NCI-H1092 (cell line): ENCODE measurements at places on chromosomes 2 and 18.
A peak's percentile ranks its signal among the peaks of the same experiment; 100 is the strongest.

GRCh38 chr2:106184857-106185256 lies 9.2 kb downstream of the UXS1 start:
- no peak for DNase-seq

DNA sequence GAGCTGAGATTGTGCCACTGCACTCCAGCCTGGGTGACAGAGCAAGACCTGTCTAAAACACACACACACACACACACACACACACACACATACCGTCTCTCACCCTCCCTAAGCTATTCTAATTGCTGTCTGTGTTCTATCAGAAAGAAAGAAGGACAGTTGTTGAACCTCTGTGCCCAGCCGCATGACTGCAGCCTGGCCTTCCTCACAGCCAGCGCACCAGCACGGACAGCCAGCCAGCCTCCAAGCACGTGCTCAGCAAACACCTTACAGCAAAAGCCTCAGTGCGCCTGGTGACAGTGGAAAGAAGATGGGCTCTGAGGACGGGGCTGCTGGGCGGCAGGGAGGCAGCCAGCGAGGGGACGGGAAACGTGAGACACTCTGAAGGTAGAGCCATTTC lies 58.0 kb downstream of the ZNF516 start:
- no peak for DNase-seq

- no peak for DNase-seq
These were observed 37.7 kb upstream of the MAT2A start for GRCh38 chr2:85501248-85501647.

- DNase-seq = no peak
These were observed 130.6 kb downstream of the ATP9B start for GRCh38 chr18:79199691-79200374.

GRCh38 chr2:127579231-127579630 lies 43.7 kb downstream of the MYO7B start:
- DNase-seq = no peak

- no peak for DNase-seq
These were observed 91.3 kb downstream of the ACVR1 start for GRCh38 chr2:157784823-157785175.

DNA sequence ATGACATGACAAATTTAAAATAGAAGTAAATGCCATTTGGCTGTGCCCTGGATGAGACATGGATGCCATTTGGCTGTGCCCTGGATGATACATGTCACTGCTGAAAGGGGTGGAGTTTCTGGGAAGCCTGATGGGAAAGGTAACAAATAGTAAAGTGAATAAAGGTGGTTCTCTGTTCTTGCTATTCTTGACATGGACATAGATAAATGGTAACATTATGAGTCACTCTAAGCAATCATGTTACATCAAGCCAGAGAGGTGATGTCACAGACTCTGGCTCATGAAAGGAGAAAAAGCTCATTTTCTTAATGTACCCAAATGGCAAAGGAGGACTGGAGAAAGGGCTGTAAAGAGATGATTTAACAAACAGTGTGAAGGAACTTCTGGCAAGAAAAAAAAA lies 86.4 kb downstream of the EML6 start:
- DNase-seq = no peak

DNA sequence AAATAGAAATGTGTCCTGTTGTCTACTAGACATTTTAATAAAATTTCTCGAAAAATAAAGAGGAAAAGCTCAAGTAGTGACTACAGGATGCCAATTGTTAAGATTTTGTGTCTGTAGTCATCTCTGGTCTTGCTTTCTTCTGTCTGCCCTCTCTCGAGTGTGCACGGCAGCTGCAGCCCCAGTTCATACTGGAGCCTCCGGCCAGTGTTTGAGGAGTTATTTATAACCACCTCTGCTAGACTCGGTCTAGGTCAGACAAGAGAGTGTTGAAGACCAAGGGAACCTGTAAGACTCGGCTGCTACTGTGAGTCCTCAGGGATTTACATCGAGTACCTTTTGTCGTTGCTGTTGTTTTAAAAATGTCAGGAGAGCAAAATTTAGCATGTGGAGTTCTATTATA lies 810.1 kb upstream of the POU3F3 start:
- DNase-seq = peak; percentile 5

DNA sequence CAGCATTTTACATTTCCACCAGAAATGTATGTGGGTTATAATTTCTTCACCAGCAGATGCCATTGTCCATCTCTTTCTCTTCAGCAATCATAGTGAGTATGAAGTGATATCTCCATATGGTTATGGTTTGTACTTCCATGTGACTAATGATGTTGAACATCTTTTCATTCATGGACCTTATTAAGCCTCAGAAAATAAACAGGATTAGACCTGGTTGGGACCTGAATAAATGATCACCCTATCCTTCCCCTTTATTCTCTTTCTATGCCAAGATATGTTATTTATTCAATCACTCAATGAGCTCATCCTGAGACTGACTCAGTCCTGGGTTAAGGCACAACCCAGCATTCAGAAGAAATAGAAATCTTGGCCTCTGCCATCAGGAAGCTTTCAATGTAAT lies 86.6 kb downstream of the ANTXR1 start:
- DNase-seq = no peak

DNA sequence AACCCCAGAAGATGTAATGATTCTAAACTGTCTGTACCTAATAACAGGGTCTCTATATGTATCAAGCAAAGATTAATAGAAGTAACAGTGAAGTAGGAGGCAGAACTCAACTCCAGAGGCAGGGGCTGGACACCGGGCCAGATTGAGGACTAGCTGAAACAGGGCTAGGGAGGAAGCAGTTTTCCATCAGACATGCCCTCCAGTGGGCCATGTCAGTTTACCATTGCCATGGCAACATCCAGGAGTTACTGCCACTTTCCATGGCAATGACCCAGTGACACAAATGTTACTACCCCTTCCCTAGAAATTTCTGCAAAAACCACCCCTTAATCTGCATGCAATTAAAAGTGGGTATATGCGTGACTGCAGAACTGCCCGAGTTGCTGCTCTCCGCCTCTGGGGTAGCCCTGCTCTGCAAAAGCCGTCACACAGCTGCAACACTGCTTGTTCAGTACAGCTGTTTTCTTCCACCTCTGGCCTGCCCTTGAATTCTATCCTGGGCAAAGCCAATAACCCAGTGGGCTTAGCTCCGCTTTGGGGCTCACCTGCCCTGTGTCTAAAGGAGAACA lies 58.7 kb downstream of the TMEM18 start:
- DNase-seq = no peak

- DNase-seq = no peak
These were observed 124.2 kb upstream of the FAM98A start for GRCh38 chr2:33723329-33723728.

DNA sequence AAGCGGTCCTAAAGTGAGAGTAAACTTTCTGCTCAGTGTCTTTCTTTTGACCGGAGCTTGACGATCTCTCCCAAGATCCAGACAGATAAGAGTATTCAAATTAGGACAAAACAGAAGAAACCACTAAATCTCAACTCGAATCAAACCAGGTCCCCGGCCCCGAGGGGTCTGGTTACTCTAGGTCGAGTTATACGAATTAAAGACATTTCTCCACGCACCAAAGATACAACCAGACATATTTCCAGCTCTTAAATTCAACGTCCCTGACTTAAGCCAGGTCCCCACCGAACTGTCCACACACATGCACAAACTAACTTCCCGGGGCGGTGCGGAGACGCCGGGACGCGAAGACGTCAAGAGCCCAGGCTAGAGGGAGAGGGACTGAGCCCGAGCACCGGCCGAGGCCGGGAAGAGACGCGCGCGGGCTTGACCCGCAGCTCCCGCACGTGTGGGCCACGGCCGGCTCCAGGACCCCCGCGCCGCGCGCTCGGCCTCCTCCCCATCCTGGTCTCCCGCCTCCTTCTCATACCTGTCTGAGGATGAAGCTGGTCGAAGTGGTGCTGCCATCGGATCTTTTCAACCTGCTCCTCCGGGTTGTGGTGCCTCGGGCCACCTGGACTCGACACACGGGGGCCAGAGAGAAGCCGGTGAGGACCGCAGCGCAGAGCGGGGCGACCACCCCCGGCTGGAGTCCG lies 896 bp downstream of the CACNB4 start:
- no peak for DNase-seq

DNA sequence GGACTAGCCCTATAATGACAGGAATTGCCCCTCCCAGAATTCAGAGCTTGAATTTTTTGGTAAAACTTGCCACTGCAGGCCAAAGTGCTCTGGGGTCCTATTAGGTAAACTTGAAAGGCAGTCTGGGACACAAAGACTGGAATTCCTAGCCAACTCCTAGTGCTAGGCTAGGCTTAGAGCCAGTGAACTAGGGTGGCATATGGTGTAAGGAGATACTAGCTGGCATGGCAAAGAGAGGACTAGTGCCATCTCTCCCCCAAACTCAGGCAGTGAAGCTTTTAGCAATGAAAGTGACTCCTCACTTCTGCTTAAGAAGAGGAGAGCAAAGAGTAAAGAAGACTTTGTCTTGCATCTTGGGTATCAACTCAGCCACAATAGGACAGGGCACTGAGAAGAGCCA lies 410.5 kb upstream of the CNTNAP5 start:
- no peak for DNase-seq

GRCh38 chr2:239775623-239776435 lies 249.3 kb downstream of the NDUFA10 start:
- DNase-seq = no peak

GRCh38 chr2:38113981-38114708 lies 38.2 kb upstream of the CYP1B1 start:
- DNase-seq = no peak

DNA sequence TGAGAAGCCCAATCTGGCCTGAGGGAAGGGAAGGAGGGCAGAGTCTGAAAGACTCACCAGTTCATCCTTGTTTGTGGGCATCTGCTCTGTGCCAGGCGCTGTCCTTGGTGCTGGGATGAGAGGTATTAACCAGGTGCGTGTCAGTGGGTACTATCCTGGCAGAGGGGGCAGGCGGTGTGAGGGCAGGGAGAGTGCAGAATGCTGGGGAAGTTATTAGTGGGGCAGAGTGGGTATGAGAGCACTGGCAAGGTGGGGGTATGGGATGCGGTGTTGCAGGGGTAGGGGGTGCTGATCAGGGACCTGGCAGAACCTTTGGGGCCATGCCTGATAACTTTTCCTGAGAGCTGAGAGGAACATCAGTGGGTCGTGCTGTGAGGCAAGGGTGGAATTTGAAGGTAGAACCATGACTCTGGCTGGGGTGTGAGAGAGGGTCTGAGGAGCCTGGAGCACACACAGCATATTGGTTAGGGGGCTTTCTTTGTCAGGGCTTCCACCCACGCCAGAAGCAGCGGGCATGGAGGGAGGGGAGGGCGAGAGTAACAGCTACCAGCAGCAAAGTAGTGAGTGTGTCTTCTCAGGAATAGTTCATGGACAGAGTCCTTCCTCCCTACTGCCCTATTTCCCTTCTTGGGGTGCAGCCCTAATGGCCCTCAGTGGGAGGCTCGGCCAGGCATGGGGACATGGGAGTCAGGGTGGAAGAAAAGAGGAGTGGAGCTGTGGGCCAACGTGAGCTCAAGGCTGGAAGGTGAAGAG lies 290.7 kb downstream of the CYP26B1 start:
- DNase-seq = no peak

- no peak for DNase-seq
These were observed 46.3 kb downstream of the MYO1B start for GRCh38 chr2:191291471-191291870.

DNA sequence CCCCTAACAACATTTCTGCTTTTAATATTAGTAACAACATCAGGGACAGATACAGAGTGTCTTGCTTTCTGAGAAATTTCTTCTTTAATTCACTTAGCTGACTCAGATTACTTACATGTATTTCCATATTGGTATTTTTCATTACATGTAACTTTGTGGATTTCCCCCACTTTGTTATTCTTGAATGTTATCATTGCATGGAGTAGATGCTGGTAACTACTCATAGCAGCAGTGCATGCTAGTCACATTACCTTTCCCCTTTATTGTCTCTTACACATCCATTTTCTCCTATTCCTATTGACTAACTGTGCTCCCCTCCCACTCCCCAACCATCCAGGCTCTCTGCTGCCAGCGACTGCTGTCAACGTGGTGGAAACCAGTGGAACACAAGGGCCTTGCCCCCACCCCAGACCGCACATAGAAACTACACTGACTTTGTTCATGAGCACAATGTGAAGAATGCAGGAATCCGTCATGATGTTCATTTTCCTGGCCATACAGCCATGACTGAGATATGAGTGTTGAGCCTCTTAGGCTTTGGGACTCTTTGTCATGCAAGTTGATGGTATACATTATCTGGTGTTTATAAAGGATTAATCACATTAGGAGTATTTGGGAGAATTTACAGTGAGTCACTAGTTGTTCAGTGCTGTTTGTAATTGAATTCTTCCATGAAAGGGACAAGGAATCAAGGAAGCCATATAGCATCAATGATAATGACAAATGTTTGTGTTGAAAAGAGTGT lies 91.0 kb downstream of the EPB41L5 start:
- DNase-seq = no peak

DNA sequence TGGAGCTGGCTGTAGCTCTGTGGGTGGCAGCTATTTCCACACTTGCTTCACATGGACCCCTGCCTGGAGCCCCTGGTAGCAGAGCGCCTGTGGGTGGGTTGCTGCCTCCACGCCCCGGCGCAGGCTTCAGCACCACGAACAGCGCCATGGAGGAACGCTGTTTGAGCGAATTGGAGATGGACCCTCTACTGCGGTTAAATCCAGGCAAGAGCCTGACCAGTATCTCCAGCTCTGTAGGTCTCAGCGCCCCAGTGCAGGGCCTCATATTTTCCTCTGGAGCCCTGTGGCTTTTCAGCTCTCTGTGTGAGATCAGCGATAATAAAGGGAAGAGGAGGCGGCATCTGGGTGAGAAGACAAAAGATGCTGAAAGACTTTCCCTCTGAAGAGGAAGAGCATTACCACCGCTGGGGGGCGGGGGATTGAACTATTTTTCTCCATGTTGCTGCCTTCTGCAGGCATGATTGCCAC lies 12.0 kb downstream of the ONECUT2 start:
- no peak for DNase-seq

DNA sequence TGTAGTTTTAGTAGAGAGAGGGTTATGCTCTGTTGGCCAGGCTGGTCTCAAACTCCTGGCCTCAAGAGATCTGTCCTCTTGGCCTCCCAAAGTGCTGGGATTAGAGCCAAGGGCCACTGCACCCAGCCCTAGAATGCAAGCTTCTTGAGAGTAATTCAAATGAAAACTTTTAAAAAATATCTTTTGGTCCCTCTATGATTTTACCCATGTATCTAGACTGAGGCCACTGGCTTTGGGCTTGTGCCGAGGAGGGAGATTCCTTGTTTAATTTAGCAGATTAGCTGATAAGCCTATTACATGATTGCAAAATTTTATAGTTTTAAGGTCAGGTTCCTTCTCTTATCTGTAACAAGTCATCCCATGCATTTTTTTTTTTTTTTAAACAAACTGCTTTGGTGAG lies 59.5 kb upstream of the CCDC195 start:
- DNase-seq = no peak
